Forelimb muscle (tissue), 1 donor: ENCODE measurements at places on chromosomes 3 and 15. TPM values are rescaled to one million over a fixed set of nuclear protein-coding genes. Genes with fewer than 3 reads are reported as not detected.

GATM gene
- polyA plus RNA-seq: 505 TPM

GOLGA8G gene
- polyA plus RNA-seq: 0.13 TPM

ARHGAP31 gene
- polyA plus RNA-seq: 10.1 TPM

IGF2BP2 gene
- polyA plus RNA-seq: 38.3 TPM
